Stimulated activated naive CD8-positive, alpha-beta T cell treated with anti-CD3 and anti-CD28 coated beads, Interleukin-15, Interleukin-2, amounts not matched to agents 100 U/mL and 50 U/mL, for 24 hours (primary cell): ENCODE measurements at places on chromosomes 1 and 21.

DNA sequence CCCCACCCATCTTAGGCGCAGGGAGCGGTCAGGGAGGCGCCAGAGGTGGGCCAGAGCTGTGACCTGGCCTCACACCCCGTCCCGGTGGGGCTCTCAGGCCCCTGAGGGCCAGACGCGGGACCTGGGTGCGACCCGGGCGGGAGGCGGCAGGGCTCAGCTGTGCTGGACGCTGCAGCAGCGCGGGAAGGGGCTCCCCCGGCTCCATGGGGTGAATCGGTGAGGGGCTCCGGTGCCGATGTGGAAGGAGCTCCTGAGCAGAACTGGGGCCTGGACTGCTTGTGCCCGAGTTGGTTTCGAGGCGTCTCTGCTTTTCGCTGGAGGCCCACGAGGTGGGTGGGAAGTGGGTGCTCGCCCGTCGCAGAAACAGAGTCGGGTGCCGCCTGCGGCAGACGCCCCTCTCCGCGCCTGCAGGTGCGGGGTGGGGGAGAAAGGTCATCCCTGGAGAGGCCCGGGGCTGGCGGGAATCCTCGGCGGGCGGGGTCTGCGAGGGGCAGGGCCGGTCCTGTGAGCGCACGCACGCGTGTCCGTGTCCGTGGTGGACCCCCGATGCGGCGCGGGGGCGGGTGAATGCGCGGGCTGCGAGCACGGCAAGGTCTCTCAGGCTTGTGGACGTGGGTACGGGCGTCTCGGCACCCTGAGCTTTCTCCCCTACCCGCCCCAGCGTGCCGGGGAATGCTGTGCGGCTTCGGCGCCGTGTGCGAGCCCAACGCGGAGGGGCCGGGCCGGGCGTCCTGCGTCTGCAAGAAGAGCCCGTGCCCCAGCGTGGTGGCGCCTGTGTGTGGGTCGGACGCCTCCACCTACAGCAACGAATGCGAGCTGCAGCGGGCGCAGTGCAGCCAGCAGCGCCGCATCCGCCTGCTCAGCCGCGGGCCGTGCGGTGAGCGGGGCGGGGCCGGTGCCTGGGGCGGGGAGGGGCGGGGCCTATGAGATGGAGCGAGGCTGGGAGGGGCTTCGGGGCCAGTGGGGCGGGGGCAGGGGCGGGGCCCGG lies 20.4 kb downstream of the AGRN start:
- peak; percentile 79 for DNase-seq

DNA sequence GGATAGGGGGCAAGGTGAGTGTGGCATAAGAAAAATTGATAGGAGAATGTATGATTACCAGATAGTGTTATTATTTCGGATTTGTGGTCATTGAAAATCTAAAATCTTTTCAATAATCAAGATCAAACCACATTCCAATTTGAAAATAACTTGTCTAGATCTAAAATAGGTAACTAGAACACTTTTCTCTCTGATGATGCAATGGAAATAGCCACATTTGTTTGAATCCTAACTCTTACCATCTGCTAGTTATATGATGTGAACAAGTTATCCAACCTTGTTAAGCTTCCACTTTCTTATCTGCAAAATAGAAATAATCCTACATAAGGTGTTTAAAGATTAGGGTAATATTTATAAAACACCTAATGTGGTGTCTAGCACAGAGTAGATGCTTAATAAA lies 3.8 kb downstream of the BTF3L4 start:
- DNase-seq, result no peak

DNA sequence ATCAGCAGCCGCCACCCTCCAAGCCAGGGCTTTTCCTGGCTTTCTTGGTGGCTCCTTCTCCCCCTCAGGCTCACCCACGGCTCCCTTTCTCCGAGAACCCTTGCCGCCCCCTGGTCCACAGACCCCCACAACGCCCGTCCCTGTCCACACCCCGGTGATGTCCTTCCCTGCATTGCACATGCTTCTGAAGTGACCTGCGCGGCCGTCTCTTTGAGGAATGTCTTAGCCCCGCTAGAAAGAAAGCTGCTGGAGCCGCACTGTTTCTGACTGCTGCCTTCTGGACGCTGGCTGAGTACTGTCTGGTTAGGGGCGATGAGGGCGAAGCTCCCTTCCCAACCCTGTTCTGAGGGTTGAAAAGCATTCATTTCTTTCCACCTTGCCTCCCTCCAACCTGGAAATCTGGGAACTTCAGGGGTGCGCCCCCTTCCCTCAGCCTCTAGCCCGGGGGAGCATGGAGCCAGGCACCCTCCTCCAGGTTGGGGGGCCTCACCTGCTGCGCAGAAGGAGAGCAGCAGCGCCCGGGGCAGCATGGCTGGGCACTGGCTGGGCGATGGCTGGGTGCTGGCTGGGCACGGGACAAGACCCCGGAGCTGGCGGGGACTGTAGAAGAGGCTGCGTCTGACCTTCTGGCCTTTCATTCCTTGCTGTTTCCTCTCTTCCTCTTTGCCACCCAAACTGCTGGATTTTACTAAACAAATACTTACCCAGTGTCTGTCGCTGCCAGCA lies at the start of gene CLEC20A:
Gene CLEC20A (minus strand): TSS at position 555 of the 726 bp plus-strand sequence. CDS start 25 bp downstream, at position 530.
- no peak for DNase-seq

- DNase-seq, result no peak
Measured at GRCh38 chr1:53379662-53380002, 51.8 kb upstream of the LRP8 start.

- DNase-seq, result no peak
Measured at GRCh38 chr1:2499986-2500596, 24.0 kb downstream of the PLCH2 start.

DNA sequence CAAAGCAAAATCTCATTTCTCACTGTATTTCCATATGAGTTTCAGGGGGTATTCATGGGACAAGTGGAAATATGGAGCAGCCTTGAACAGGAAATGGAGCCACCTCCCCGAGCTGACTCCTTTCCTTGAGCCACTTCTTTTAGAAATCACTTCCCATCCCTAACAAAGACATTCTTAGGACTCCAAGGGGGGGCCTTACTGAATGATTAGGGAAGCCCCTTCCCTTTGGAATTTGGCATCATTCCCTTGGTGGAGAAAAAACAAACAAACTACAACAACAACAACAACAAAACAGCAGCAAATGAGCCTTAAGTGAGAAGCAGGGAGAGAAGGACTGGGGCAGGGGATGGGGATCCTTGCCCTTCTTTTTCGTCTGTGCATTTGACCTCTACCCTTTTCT lies 278.3 kb downstream of the ZNF648 start:
- DNase-seq, result no peak

DNA sequence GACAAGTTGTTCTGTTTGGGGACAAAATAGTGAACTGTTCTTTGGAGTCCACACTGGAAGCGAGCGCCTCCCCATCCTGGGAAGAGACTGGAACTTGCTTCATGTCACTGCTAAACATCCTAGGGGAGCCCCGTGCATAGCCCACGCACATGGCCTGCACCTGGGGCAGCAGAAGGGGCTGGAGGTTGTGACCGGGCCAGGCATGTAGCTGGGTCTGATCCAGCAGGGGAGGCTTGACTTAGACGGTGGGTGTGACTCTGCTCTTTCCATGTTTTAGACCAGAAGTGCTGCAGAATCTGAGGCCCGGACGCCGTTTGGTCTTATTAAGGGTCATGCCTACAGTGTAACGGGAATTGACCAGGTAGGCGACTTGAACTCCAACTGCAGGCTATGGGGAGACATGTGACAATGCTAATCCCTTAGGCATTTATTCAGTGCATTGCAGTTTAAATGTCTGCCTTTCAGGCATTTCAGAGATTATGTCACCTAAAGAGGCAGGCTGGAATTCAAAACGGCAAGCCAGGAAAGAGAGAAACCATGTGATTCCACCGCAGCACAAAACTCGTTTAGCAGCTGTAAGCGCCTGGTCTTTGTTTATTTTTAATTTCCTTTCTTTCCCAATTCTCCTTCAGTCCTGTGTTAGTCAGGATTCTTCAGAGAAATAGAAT lies 21.8 kb downstream of the CAPN9 start:
- DNase-seq, result no peak

DNA sequence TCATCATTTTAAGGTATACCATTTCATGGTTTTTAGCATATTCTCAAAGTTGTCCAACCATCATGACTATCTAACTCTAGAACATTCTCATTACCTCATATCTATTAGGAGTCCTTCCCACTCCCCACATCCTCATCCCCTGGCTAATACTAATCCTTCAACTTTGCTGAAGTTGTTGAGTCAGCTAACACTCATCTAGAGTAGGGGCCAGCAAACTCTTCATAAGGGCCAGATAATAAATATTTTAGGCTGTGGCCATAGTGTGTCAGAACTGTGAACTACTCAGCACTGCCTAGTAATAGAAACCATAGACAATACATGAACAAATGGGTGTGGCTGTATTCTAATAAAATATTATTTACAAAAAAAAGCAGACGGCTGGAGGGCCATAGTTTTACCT lies 43.0 kb downstream of the TOR3A start:
- DNase-seq, result no peak

- DNase-seq, result no peak
Measured at GRCh38 chr1:222109836-222110235, 367.9 kb upstream of the DUSP10 start.

DNA sequence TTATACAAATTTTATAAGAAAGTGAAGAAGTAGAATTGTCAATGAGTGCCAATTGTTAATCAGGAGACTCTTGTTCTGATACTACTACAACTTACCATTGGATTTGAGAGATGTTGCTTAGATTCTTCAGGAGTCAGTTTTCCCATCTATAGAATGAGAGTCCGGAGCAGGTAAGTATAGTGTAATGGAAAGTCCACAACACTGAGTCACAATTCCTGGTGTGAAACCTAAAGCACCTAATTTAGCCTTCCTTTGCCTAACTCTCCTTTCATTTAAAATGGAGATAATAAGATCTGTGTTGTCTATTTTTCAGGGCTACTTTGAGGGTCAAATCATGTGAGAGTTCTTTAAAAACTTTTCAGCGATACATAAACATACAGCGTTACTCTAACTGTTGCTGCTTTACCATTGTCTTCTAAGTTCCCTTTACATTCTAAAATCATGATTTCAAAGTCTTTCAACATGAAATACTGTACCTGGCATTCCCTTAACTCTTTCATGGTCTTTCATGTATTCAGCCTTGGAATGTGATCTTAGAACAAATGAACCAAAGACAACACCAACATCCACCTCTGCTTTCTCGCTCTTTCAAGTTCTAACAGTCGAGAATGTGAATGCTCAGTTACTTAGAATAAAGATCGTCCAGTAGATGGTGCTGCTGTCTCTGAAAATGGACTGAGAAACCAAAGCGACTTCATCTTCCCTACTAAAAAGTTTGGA lies 90.9 kb downstream of the SLC30A10 start:
- DNase-seq, result no peak
